RWPE2 (cell line): ENCODE measurements at places on chromosomes 13 and 19.
A peak's percentile ranks its signal among the peaks of the same experiment; 100 is the strongest.

- DNase-seq, result no peak
Observed at GRCh38 chr13:83223546-83223945, 658.7 kb downstream of the SLITRK1 start.

GRCh38 chr19:29843180-29844051 is 31.6 kb downstream of the CCNE1 start:
- no peak for DNase-seq

- DNase-seq, result no peak
Observed at GRCh38 chr19:57813919-57814504, 701 bp downstream of the ZNF552 start.

DNA sequence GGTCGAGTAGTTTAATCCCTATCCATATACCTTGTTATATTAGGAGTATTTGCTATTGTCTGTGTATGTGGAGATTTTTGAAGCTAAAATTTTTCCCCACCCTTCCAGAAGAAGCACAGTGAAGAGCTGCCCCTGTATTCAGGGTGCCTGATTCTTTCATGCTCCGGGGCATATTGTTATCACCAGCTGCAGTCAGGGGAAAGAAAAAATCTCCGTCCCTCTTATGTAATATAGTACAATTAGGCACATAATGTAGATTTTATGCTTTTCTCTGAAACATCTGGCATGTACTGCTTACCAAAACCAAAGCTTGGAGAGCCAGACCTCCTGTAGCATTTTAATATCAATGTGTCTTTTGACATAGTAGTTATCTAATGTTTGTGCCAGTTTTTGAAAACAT is 214.9 kb upstream of the EDNRB start:
- DNase-seq, result no peak

DNA sequence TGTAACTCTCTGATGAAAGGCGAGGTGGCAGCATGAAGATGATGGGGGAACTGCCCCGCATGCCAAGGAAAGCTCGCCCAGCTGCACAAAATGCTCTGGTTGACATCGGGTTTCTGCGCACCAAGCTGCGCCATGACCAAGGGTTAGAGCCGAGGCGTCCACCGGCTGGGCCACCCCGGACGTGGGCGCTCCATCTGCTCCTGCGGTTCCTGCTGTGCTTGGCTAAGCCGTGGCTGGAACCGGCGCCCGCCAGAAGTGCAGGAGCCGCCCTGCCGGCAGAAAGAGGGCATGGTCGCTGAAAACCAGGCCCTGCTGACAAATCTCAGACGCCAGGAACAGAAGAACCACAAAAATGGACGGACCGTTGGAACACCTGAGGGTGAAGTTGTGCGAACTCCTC is 57.9 kb downstream of the ZNF100 start:
- no peak for DNase-seq

DNA sequence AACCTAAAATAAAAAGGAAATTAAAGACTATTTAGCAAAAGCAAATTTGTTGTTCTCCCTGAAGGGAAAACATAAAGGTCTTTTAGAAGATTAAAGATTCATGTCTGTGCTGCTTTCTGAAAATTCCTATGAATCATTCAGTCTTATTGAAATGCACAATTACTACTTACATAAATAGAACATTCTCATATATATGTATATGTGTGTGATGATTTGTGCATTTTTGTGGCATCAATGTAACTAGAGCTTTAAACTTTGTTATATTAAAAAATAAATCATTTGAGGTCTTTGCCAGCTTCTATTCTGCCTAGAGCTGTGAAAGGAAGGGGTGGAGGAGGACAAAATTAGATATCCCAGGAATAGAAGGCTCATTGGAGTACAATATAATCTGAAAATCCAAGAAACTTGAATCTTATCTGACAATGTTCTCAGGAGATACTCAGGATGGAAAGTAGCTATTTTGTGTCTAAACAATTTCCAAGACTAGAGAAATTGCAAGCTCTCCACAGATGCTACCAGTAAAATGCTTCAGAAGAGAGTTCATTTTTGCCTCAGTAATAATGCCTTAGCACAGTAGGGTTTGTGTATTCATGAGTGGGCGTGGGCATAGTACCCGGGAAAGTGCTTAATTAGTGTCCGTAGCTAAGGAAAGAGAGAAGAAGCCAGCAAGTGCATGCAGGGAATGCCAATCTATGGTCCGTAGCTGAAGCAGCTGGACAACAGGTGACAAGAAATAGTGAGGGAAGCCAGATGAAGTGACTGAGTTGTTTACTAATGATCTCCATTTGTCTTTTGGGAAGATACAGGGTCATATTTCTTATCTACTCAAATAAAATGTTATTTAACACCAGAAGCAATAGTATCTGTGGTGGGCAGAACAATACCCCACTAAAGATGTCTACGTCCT is 395.5 kb upstream of the NBEA start:
- no peak for DNase-seq

GRCh38 chr19:44682807-44683206 is 11.5 kb downstream of the CEACAM19 start:
- DNase-seq, result no peak

- no peak for DNase-seq
Observed at GRCh38 chr13:51122868-51123566, 11.9 kb upstream of the C13orf42 start.

DNA sequence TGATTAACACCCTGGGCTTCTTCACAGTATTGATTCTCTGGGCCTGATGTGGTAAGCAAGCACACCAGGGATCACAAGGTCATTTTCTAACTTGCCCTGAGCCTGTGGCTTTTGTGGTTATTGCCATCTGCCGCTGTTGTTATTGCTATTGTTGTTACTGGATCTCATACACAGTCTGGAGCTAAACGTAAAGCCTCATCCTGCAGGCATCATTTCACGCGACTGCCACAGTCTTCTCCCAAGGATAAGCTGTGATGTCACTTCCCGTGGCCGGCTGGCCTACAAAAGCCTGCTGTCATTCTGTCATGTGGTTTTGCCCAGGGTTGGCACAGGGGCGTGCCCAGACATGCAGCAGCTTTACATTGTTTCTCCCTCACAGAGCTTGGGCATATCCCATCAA is 154.0 kb upstream of the GPR12 start:
- no peak for DNase-seq

- DNase-seq, result no peak
Observed at GRCh38 chr13:109695402-109696190, 90.8 kb downstream of the IRS2 start.

DNA sequence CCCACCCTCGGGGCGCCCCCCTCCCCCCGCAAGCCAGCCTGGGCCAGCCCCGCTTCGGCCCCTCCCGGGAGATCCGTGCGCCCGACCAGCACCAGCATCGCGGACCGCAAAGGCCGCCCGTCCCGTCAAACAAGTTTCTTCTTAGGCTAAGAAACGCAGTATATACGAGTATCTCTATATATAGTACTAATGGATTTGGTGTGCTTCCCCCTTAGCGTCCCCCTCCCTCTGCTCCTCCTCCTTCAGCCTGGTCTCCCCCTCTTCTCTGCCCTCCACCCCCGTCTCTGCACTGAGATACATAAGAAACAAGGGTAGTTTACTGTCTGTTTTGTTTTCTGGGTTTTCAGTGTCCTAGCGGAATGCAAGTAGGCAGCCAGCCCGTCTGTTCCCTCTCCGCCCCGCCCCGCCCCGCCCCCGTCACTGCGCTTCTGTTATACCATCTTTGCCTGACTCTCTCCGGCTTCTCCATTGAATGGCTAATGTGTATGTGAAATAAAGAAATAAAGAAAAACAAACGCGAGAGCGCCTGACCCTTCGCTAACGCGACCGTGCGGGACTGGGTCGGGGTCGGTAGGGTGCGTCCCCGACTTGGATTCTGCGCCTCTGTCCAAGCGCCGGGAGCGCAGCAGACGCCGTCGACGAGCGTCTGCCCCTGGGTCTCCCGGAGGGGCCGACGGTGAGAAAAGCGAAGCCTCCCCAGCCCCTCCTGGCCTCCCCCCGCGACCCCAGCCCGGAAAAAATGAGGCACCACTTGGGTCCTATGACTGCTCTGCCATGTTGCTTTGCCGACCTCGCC is 4.2 kb downstream of the LYL1 start:
- DNase-seq, result no peak

DNA sequence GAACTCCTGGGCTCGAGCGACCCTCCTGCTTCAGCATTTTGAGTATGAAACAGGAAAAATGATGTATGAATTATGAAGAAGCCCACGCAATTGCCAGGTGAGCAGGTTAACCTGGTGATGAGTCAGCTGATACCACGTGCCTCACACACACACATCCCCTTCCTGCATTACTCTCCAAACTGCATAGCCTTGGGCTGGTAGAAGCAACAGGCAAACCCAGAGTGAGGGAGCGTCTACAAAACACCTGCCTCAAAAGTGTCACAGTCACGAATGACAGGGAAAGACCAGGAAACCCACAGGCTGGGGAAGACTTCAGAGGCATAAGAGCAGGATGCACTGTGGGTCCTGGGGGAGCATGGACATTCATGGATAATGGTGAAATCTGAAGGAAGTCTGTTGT is 192.8 kb upstream of the IRS2 start:
- no peak for DNase-seq

DNA sequence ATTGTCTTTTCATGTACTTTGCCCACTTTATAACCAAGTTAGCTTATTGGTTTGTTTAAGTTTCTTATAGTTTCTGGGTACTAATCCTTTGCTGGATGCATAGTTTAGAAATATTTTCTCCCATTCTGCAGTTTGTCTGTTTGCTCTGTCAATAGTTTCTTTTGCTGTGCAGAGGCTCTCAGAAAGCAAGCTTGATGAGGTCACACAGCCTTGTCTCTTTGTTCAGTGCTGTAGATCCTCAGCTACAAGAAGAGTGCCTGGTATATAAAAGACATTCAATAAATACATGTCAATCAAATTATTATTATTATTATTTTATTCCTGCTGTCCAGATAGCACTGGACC is 55.2 kb upstream of the MEDAG start:
- DNase-seq, result no peak

- no peak for DNase-seq
Observed at GRCh38 chr13:68748038-68748437, 1359.6 kb upstream of the ATXN8OS start.

DNA sequence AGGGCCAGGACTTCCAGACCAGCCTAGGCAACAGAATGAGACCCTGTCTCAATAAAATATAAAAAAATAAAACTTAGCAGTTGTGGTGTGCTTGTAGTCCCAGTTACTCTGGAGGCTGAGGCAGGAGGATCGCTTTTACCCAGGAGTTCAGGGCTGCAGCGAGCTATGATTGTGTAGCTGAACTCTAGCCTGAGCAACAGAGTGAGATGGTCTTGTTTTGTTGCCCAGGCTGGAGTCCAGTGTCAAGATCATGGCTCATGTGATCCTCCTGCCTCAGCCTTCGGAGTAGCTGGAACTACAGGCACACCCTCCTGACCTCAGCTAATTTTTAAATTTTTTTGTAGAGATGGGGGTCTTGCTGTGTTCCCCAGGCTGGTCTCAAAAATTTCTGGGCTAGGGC is 4.3 kb upstream of the JUNB start:
- no peak for DNase-seq

GRCh38 chr13:92963029-92963428 is 263.6 kb upstream of the GPC6 start:
- no peak for DNase-seq

DNA sequence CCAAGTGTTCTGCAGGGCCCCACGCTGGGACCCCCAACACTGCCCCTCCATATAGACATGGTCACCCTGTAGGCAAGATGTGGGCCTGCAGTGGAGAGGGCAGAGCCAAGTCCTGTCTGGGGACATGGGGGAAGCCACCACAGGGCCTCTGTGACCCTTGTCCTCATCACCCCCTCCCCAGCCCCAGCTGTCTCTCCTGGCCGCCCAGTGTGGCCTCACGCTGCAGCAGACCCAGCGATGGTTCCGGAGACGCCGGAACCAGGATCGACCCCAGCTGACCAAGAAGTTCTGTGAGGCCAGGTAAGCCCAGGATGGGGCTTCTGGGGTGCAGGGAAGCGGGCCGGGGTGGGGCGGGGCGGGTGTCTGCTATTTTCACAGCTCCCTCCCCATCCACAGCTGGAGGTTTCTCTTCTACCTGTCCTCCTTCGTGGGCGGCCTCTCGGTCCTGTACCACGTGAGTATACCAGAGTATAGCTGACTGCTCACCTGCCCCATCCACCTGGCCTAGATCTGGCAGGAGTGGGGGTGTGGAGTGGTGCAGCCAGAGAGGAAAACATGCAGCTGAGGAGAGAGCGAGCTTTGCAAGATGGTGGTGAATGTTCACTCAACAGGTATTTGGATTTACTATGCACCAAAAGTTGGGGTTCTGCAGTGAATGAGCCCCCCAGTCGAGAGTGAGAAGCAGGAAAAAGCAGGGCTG is 46.4 kb downstream of the CERS4 start:
- no peak for DNase-seq

DNA sequence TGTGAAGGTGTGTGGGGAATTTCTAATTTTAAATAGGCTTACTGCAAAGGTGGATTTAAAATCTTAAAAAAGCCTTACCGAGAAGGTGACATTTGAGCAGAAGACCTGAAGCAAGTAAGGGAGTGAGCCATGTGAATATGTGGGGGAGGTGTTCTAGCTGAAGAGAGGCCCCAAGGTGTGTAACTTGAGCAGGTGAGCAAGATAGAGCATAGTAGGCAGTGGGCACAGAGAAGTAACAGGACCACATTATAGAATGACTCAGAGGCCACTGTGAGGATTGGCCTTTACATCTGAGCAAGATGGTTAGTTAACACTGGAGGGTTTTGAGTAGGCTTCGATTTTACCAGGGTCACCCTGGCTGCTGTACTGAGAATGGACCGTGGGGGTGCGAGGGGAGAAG is 22.6 kb downstream of the TM9SF2 start:
- no peak for DNase-seq

- no peak for DNase-seq
Observed at GRCh38 chr19:29308977-29309590, 96.1 kb upstream of the UQCRFS1 start.

DNA sequence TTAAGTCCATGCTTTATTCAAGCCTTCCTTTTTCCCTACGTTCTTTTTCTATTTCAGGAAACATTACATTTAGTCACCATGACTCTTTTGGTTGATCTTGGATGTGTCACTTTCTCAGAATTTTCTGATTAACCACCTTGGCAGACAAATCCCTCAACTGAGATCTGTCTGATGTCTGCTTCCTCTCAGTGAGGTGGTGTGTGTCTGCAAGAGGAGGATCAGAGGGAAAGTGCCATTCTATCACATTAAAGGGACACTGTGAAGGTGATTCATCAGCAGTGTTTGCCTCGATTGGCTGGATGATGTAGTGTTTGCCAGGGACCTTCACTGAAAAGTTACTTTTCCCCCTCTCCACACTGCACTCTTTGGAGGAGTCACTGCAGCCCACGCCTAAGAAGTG is 3.0 kb upstream of the CCNP start:
- DNase-seq, result no peak

- DNase-seq, result no peak
Observed at GRCh38 chr13:53439439-53440225, 411.0 kb downstream of the OLFM4 start.

GRCh38 chr13:69857183-69857821 is 250.3 kb upstream of the ATXN8OS start:
- DNase-seq, result no peak

DNA sequence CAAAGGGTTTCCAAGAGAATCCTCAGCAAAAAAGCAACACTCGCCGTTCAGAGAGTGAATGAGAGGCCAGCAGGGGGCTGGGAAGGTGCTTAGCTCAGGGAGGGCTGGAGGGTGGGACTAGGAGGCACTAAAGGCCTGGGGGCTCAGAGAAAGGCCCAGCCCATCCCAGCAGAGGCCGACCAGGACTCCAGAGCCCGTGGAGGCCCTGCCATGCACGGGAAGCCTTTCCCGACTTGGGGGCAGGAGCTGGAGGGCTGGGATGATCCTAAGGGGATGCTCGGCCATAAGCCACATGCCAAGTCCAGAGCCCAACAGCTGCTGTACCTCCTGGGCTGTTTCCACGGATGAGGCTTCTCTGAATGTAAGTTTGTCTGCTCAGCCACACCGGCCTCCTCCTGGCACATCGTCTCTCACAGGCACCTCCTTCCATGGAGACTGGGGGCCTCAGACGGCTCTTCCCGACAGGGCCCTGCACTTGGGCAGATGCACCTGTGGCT is 19.5 kb downstream of the RASA3 start:
- DNase-seq, result peak; percentile 21
